ENCODE measurements at places on chromosomes 2 and 18.

DNA sequence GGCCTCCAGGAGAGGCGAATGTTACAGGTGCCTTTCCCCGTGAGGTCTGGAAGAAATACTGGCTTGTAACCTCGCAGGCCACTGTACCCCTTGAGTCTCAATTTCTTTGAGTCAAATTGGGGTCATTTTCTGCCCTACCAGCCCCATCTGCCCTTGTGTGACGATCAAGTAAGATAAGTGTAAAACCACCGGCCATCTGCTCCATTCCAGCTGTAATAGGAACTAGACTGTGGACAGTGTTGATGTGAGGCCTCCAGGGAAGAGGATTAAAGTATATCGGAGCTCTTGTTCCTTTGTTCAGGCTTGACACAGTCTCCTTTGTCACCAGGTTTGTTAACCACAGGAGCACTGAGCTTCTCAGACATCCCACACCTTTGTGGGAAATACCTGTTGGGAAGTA, 65.6 kb downstream of the MRPS9 start:
- DNase-seq: no peak

- DNase-seq: no peak
These were observed 91.3 kb downstream of the ZBTB7C start for GRCh38 chr18:48317781-48318381.

GRCh38 chr2:44944952-44945612, 3.6 kb downstream of the SIX3 start:
- no peak for DNase-seq

GRCh38 chr2:38106405-38107094, 30.6 kb upstream of the CYP1B1 start:
- DNase-seq: no peak

- DNase-seq: no peak
These were observed 47.2 kb downstream of the SCG2 start for GRCh38 chr2:223554923-223555322.

DNA sequence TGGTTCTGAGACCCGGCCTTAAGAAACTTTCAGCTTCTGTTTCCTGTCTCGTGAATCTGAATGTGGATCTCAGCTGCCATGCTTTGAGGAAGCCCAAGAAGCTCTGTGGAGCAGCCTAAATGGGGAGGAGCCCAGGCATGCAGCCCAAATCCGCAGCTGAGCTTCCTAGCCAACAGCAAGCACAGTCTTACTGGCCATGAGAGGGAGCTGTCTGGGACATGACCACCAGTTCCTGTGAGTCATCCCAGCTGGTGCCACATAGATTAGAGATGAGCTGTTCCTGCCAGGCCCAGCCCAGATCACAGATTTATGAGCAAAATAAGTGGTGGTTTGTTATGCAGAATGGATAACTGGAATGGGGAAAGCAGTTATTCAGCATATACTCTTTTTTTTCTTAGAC, 224.4 kb upstream of the APCDD1 start:
- no peak for DNase-seq

DNA sequence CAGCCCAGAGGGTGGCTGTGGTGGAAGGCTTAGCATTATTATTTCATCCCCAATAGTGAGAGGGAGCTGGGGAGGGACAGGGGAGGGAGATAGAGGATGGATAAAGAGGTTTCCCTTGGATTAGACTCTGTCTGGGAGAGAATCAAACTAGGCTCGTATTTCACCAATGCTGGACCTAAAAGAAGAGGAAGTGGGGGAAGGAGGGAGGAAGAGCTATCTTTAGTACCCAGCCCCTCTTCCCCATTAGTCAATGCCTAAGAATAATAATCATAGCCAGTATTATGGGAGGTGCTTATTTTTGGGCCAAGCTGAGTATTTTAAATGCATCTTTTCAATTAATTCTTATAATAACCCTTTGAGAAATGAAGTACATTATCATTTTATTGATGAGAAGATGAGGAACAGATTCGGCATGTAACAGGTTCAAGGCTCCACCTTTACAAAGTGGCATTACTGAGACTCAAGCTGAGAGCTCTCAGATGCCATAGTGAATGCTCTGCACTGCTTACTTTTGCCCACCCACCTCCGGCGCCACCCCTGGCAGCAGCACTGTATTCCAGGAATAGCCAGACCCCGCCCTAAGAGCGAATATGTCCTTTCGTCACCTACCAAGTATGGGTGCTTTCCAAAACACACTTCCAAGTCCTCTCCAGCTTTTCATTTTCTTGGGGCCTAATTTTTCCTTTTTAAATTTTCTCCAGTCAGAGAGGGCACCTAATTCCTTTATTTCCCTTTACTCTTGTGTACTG, 21.0 kb downstream of the PAX8 start:
- DNase-seq: no peak

DNA sequence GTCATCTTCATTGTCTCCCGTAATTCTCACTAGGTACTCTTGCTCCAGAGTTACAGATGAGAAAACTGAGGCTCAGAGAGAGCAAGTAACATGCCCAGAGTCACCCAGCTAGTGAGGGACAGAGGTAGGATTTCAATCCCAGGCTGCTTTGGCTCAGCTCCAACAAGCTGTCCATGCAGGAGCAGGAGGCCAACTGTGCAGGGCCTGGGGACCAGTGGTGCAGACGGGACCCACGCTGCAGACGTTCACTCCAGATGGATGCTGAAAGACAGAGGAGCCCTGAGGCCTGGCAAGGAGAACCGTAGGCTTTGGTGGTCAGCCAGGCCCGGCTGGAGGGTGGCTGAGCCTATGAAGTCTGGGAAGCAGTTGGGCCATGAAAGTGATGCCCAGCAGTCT, 102.6 kb downstream of the MCFD2 start:
- DNase-seq: no peak

DNA sequence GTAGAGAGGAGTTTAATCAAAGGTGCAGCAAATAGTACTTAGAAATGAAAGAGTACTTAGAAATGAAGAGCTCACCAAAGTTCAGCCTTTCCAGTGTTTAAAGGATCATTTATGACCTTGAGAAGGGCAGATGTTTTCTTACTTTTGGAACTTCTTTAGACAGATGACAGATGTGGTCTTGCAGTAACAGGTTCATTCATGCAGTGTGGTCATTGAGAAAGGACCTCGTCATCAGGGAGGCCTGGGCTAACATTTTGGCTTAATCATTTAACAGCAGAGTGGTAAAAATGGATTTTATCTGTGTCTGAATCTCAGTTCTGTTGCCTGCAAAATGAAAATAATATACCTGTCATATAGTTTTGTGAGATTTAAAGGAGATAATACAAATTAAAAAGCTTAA, 75.1 kb upstream of the NT5C1B start:
- no peak for DNase-seq

GRCh38 chr2:160199053-160199452, 1.0 kb downstream of the ITGB6 start:
- DNase-seq: no peak

GRCh38 chr2:217873371-217873770, 129.4 kb downstream of the TNS1 start:
- no peak for DNase-seq

DNA sequence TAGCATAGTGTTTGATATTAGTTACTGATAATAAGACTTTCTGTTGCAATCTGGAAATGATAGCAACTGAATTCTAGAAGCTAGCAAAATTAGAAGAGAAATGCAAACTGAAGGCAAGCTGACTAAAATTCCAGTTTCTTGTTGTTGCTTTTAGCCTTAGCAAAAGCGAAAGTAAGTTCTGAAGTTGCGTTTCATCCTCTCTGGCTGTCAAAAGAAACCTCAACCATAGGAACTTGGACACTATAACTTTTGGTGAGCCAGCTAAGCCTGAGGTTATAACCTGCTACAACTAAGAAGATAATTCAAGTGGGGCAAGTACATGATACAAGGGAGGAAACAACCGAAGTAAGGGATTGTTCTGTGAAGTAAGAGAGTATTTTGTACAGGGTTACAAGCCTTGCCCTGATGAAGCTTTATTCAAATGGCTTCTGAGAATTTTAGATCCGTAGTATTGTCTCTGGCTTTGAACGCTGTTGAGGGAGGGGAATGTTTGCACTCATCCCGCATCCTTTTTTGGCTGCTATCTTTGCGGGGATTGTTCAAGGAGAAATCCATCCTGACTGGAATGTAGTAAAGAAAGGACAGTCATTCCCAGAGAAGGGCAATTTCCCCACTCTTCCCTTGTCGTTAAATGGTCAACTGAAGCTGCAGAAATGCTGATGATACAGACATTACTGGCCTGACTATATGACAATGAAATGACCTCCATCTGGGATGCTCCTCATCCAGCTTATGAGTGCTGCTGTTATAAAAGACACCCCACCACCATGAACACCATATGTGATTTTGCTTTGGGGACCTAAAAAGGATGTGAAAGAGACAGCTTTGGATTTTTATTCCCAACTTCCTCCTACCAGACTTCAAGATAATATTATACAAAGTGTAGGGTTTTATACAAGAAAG, 7.0 kb upstream of the TMX3 start:
- DNase-seq: no peak

- no peak for DNase-seq
These were observed 8.2 kb downstream of the LGALSL start for GRCh38 chr2:64462171-64462570.

- no peak for DNase-seq
These were observed 14.3 kb downstream of the SERPINB10 start for GRCh38 chr18:63922049-63922448.

DNA sequence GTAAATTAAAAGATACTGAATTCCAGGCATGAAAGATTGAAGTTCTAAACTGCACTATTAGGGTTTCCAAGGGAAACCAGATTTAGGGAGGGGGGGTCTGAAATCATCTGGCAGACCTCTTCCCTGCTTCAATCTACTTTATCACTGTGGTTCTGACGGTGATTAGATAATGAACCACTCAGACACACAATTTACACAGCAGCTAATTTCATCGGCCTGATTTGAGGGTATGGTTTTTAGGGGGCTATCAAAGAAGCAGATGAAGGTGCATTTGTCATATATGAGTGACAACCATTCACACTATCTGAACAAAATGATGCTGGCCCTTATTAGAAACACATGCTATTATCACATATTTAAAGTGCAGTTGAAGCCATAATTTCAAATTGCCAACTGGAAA, 106.0 kb downstream of the OLA1 start:
- no peak for DNase-seq

- DNase-seq: peak; percentile 64
These were observed 172.0 kb downstream of the SRBD1 start for GRCh38 chr2:45438872-45439665.

DNA sequence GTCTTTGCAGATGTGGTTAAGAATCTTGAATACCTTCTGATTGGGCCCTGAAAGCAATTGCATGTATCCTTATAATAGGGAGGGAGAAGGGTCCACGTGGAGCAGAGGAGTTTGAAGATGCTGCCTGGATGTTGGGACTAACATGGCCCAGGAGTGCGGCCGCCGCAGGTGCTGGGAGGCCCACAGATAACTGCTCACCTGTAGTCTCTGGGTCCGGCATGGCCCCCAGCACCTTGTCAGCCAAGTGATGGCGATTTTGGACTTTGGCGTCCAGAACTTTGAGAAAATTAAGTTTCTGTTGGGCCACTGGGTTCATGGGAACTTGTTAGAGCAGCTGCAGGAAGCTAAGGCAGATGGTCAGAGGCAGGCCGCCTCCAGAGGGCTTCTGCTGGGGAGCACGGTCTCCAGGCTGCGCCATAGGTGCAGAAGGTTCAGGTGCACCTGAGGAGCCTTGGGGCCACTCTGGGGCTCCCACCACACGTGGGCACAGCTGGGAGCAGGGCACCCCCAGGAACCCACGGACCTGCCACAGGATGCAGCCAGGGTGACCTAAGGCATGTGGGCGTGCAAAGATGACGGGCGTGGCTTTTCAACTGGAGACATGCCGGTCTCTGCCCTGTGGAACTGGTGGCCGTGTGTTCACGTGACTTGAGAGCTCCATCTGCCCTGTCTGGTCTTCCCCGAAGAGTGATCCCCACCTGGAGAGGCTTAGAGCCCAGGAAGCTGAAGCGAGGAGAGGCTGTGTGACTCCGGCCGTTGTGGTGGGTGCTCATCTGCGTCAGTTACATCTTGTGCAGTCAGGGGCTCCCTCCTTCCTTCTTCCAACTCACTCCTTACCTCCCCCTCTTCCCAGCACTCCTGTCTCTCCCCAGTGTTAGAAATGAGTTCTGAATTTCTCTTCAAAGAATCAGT, 277.3 kb downstream of the AGAP1 start:
- DNase-seq: no peak

DNA sequence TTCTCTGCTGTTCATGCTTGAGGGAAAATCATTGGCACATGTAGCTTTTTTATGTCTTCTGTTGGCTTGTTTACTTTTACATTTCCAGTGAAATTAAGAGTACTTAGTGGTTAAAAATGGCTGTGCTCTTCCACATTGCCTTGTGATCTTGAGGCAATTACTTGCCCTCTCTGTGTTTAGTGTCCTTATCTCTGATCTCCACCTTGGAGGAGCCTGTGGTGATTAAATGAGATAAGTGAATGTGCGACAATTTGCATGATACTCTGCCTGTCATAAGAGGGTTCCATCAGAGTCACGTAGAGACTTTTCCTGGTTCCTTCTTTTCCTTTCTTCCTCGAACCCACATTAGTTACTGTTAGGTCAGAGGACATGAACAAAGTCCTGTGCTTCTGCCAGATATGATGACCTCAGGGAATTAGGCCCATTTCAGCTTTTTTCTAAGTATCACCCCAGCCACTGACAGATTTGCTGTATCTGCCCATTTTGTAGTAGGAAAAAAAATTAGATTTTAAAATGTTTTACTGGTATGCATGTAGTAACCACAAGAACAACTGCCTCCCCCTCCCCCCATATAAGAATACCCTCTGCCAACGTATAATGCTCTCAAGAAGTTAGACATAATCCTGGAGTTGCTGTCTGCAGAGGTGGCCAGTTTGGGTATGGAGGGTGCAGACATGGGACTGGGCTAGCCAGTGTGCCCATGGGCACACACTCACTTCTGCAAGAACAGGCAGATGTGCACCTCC, 51.9 kb downstream of the TET3 start:
- DNase-seq: peak; percentile 78

GRCh38 chr2:120736624-120737339, 1.1 kb downstream of the GLI2 start:
- no peak for DNase-seq

- no peak for DNase-seq
These were observed 14.1 kb downstream of the NRP2 start for GRCh38 chr2:205696331-205696926.

DNA sequence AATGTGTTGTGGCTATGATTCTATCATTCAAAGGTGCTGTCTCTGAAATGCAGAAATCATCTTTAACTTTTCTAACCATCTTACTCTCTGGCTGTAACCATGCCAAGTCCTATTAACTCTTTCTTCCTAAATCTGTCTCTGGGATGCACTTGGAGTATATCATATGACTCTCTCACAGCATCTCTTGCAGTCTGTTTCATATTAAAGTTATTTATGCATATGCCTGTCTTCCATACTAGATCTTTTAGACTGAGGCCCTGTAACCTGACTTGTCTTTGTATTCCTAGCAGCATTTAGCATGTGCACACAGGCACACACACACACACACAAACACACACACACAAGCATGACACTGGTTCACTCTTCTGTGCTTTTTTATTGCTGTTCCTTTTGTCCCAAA, 320.6 kb downstream of the ETAA1 start:
- DNase-seq: no peak

DNA sequence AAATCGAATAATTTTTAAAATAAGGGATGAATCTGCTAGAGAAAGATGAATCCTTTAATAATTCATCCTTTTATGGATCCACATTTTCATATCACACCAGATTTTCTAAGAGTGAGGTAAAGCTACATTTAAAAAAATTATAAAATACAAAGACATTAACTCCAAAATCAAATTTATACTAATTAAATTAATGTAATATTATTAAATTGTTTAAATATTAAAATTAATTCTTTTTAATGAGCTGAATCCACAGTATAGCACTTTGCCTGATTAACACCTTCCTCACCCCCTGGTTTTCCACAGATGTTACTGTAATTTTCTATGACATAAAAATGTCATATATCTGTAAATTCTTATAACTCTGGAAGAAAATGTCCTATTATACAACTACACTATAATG, 26.2 kb downstream of the ZRANB3 start:
- no peak for DNase-seq
